ENCODE measurements at places on chromosomes 2 and 18.

GRCh38 chr2:116979916-116980764 lies 834.4 kb upstream of the DDX18 start:
- DNase-seq, result no peak

- peak; percentile 94 for DNase-seq
Measured at GRCh38 chr2:108786354-108787215, at the start of gene CCDC138. CCDC138 (plus strand) TSS chr2:108786771; CDS start chr2:108786823, 52 bp downstream.

DNA sequence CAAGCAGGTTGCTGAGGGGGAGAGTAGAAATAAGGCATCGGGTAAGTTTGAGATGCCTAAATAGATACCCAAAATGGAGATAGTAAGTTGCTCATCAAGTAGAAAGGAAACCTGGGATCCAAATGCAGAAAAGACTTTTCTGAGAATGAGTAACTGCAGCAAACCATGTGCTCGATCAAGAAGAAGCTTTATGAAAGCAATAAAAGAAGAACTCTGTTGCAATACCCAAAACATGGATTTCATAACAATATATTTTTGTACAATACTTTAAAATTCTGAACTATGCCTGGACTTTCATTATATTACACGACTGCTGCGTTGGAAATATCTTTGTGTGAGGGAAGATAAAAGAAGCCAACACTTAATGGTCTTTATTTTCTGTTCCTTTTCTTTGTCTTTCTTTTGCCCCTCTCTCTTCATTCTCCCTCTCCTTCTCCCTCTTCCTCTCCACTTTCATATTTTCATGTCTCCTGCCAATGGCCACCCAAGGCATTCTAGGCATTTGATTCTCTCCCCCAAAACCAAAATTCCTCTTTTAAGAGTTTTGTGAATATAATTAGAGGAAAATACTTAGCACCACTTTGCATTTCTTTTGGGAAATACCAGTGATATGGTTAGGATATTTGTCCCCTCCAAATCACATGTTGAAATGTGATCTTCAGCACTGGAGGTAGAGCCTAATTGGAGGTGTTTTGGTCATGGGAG lies 257.6 kb downstream of the MREG start:
- no peak for DNase-seq

DNA sequence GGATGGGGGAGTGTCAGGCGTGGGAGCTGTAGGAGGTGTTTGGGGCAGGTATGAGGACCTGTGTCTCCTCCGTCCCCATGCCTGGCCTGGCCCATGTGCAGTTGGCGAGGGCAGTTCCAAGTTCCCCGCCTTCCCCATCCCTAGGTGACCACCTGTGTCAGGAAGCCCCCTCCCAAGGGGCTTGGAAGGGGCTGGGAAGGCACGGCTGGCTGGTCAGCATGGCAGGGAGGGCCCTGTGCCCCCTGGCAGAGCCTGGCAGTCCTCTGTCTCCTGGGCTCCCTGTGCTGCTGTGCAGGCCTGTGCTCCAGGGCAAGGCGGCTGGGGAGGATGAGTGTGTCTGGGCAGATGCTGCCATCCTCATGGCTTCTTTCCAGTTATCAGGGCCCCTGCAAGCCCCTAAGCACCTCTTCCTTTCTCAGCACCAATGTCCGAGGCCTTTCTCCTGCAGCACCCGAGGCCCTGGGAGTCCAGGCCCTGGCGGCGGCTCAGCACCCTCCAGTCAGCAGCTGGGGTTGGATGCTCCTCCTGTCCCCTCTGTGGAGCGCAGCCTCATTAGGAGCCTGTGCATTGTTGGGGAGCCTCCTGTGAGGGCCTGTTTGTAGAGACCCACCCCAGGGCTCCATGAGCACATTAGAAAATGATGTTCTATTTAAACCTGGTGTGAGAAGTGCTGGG lies 101.7 kb downstream of the FAM210A start:
- DNase-seq, result no peak
